OCI-M1 (cell line): ENCODE measurements at places on chromosomes 7 and 10.

DNA sequence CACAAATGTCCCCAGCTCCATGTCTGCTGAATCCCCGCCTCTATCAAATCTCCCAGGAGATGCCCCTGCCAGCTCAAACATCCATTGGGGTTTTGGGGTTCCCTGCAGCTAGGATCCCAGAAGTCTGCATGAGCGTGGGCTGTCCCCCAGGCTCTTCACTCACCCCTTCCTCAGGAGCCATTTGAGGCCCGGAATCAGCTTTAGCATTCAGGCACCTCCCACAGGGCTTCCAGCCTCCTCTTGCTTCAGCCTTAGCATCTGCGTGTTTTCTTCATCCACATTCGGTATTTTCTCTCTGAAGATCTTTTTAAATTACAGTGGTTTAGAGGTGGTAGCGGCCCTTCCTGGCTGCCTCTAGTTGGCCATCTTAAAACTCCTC lies 1054.4 kb downstream of the CNTNAP2 start:
- DNase-seq, result no peak

DNA sequence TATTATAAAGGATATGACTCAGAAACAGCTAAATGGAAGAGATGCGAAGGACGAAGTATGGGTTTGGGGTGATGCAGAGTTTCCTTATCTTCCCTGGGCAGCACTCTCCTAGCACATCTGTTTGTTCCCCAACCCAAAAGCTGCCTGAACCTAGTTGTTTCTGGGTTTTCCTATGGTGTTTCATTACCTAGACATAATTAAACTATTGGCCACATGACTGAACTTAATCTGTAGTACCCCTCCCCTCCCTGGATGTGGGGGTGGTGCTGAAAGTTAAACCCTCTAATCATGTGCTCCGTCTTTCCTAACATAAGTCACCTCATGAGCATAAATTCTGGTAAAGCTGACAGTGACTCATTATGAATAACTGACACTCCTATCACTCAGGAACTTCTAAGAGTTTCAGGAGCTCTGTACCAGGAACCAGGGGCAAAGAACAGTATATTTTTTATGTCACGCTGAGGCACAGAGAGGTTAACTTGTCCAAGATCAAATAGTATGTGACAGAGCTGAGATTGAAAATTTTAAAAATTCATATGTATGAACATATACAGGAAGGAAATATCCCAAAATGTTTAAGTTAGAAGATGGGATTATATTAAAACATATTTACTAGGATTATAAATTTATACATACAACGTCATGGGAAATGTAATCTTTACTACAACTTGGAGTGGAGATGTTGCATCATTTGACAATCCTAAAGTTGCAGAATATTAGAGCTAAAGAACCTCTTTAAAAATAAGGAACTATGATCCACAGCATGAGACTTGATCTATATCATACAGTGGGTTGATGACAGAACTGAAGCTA lies 4.8 kb downstream of the STRIP2 start:
- peak; percentile 93 for DNase-seq

GRCh38 chr7:96212474-96212873 lies 109.4 kb downstream of the SLC25A13 start:
- no peak for DNase-seq

- DNase-seq, result peak; percentile 67
Observed at GRCh38 chr7:12436896-12437535, 33.4 kb upstream of the VWDE start.

DNA sequence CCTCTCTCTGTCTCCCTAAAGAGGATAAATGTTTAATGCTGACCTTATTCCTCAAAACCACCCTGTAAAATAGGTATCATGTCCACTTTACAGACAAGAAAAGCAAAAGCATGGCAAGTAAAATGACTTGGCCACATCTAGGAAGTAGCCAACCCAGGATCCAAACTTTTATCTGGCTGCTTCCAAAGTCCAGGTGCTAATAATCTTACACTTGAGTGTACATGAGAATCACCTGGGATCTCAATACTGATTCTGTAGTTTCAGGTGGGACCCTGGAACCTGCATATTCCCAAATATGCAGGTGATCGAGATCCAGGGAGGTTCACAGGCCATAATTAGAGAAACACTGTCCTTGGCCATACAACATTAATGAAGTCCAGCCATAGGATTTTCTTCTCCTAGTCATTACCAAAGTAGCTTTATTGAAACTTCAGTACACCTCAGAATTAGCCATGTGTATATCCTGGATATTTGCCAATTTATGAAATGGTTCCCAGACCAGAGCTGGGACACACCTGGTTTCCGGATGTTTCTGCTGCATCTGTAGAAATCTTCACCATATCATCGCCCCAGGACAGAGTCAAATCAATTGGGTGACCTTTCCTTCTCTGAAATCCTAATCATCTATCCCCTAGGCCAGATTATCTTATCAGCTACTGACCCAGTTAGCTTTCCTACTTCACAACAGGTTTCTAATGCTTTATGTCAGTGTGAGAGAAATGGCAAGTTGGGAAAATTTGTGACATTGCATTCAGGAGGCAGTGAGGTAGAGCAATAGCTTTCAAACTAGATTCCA lies 119.1 kb upstream of the KMT2E start:
- no peak for DNase-seq

GRCh38 chr7:28755255-28755654 lies 202.9 kb downstream of the TRIL start:
- DNase-seq, result no peak

DNA sequence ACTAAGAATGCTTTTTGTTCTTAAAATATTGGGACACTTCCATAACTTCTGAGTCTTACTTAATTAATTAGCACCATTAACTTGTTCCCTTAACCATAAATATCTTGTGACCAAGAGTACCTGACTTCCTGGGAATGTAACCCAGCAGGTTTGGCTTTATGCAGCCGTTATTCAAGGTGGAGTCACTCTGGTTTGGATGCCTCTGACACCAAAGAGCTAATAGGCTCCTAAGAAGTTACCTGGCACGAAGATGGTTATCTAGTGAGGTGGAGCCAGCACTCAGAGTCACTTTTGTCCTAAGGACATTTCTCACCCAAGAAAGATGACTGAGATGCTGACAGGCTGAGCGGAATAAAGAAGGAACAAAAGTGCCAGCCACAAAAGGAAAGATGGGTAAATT lies 172.3 kb downstream of the C1GALT1 start:
- DNase-seq, result no peak

- DNase-seq, result no peak
Observed at GRCh38 chr7:146731185-146731584, 614.6 kb downstream of the CNTNAP2 start.

DNA sequence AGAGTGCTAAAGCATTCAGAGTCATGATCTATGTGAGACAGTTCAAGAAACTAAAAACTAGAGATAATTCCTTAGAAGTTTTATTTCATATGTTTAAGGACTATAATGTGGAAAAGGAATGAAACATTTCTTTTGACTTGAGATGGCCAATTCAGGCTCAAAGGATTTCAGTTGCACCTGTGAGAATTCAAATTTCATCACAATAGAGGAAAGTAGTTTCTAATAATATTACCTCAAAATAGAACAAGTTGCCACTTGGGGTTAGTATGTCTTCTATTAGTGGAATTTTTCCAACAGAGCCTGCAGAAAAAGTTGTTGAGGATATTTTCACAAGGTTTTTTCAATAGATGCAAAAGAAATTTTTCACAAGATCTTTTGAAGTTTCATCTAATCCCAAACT lies 37.4 kb downstream of the TMEM26 start:
- DNase-seq, result no peak

DNA sequence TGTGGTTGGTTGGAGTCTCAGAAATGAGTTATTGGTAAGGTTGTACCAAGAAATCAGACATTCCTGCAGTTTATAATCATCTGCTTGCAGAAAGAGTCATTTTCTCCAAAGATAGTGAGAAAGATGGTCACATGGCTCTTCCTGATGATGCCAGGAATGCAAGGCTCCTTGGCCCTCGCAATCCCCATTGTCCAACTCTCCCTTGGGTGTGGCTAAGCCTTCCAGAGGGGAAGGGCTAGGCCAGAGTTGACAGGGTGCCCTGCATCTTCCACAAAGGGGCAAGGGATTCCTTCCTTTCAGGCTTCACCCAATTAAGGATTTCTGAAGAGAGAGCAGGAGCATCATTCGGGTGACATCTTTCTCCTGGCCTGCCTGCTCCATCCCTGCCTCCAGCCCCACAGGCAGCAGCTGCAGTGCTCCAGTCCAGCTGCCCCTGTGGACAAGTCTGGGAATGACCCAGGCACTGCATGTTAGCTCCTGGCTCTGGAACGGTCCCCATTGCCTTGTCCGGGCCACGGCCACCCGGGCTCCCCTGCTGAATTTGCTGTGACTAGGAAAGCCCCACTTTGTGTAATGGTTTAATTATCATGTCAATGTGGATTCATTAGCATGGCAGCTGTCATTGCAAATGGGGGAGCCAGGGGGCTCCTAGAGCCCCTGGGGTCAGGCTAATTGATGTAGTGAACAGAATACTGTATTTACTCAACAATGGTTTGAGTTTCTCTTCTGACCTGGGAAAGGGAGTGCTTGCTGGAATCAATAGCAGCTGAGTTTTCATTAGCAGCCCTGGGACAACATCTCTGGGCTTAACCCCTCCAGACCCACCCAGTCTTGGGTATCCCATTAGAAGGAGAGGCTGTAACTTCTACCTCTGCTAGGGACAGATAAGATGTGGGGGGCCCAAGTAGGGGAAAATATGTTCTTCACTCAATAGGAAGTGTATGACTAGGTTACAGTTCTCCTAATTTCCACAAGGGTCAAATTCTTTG lies 112.6 kb upstream of the TBX20 start:
- no peak for DNase-seq

- no peak for DNase-seq
Observed at GRCh38 chr10:310371-310770, 175.1 kb downstream of the ZMYND11 start.

DNA sequence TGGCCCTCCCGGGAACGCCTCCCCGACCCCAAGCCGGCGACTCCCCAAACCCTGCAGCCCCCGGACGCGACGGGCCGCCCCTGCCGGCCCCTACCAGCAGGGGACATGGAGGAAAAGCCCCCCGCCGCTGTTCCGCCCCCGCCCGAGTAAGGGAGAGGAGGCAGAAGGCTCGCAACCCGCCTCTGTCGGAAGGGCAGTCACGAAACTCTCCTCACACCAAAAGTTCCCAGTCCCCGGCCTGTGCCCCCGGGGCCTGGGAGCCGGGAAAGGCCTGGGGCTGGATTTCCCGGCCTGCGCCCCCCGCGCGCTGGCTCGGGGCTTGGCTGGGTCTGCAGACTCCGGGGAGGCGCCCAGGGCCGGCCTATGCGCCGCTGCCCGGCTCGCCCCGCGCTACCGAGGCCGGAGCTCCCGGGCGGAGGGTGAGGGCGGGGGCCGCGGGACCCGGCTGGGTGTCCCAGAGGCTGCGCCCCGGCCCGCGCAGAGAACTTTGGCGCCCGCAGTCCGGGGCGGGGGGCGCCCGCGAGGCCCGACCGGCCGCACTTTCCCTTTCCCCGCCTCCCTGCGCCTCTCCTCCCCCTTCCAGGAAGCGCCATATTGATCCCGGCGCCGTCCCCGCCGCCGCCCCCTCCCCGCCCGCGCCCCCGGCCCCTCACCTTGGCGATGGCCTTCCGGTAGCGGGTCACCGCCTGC lies 728 bp downstream of the PARD3 start:
- DNase-seq, result no peak

- DNase-seq, result no peak
Observed at GRCh38 chr7:131100357-131101054, 227.2 kb upstream of the MKLN1 start.

DNA sequence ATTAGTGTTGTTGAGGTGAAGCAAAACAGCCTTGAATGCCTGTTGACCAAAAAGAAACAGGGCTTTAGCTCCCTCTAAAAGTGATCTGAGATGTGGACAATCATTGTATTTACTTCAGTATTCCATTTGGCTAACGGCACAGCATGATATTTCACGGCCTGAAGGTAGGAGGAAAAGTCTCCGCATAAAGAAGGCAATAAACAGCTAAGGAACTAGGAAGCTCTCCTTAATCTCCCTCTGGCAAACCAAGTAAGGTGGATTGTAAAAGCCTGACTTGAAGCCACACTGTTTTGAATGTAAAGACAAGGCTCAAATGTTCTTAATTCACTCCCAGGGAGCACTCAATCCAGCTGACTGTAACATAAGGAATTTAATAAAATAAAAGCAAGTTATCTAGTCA lies 160.0 kb upstream of the ZNF804B start:
- DNase-seq, result no peak

GRCh38 chr10:72337039-72337629 lies 17.6 kb downstream of the DNAJB12 start:
- DNase-seq, result peak; percentile 84

GRCh38 chr10:120012131-120012400 lies 119.5 kb downstream of the SEC23IP start:
- no peak for DNase-seq

- DNase-seq, result peak; percentile 86
Observed at GRCh38 chr7:29281782-29282541, 87.4 kb downstream of the CHN2 start.

DNA sequence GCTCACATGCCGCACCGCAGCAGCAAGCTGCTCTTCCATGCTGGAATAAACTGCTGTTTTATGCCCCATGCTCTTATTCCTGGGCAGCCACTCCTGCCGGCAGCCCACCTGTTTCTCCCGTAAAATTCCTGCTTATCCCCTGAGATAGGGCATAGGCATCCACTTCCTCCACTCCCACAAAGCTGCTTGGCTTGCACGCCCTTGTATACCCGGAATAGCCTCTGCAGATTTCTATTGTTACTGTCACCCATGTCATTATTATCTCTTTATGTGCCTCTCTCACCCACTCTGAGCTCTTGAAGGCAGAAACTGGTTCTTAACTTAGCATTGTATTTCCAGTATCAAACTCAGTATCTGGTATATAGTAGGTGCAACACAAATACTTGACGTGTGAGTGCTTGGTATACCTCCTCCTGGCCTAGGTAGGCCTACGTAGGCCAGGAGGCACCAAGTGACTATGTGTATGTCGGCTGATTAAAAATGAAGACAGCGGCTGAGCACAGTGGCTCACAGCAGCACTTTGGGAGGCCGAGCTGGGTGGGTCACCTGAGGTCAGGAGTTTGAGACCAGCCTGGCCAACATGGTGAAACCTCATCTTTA lies 193.4 kb downstream of the CCDC3 start:
- no peak for DNase-seq

- no peak for DNase-seq
Observed at GRCh38 chr10:75649466-75649865, 218.0 kb downstream of the LRMDA start.

DNA sequence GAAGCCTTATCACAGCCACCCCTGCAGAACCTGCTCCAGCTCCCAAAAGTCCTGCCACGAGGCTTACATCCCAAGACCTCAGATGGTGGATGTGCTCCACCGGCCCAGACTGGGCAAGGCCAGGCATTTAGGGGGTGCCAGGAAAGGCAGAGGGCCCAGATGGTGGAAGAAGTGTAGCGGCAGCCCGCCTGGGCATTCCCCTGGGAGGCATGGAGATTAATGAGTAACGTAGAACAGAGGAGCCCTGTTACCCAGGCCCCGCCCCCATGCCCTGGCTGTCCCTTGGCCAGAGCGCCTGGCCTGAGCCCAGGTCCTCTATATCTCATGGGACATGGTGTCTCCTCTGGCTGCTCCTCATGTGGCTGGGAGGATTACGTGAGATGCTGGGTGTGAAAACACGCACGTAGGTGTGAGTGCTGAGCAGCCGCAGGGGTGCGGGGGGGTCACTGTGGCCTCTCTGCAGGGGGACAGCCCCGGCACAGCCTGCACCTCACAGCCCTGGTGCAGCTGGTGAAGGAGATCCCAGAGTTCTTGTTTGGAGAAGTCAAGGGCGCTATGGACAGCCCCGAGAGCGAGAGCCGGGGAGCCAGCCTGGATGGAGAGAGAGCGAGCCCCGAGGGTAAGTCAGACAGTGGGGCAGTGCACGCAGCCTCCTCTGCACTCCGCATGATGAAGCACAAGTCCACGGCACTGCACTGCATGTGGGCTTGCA lies 52.9 kb downstream of the ZNF467 start:
- no peak for DNase-seq
